ENCODE measurements at places on chromosomes 1 and 21.

DNA sequence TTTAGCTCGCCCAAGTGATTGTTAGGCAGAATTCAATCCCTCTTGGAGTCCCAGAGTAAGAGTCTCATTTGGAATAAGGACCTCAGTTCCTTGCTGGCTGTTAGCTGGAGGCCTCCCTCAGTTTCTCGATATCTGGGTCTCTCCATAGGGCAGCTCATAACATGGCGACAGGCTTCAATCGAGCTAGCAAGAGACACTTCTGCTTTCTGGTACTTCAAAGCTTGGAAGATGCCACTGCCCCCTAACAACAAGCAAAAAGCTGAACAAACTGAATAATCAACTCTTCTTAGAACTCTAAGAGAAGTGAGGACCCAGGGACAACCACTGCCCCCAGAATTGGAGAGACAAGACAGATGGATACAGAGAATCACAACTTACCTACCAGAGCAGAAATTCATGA is 86.2 kb downstream of the TEX35 start:
- no peak for DNase-seq

- no peak for DNase-seq
Observed at GRCh38 chr1:77218477-77219165, 609 bp downstream of the PIGK start.

- no peak for DNase-seq
Observed at GRCh38 chr1:33301273-33301984, 19.5 kb downstream of the A3GALT2 start.

- no peak for DNase-seq
Observed at GRCh38 chr1:213464786-213465460, 413.9 kb downstream of the RPS6KC1 start.

DNA sequence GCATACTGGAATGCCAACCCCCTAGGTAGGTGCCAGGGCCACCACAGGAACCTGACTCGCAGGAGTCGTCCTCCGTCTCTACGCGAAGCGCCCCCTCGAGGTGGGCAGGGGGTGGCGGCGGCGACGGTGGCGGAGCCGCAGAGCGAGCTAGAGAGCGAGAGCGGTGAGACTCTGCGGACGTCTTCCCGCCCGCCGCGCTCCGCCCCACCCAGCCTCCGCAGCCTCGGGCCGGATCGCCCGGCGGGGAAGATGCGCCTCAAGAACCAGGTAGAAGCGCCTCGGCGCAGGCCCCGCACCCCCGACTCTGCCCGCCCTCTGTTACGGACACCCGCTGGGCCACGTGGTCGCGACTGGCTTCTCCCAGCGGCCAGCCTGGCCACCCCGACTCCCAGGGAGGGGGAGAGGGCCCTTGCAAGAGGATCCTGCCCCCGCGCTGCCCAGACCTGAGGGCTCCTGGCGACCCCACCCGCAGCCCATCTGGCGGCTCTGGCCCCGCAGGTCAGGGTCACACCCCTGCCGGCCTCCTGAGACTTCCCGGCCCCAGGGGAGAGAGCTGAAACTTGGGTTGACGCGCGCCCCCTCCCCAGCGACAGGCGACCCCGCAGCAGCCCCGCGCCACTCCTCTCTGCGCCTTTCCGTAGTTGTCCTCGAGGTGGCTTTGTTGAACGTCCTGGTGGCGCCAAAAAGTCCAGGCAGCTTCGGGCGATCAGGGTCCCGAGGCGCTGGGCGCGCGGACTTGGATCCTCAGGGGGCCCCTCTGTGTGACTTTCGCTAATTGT is 24.4 kb upstream of the AGBL4 start:
- DNase-seq, result no peak

GRCh38 chr21:39705849-39706248 is 39.1 kb upstream of the IGSF5 start:
- DNase-seq, result no peak

- no peak for DNase-seq
Observed at GRCh38 chr1:214224611-214225354, 56.2 kb upstream of the SMYD2 start.

DNA sequence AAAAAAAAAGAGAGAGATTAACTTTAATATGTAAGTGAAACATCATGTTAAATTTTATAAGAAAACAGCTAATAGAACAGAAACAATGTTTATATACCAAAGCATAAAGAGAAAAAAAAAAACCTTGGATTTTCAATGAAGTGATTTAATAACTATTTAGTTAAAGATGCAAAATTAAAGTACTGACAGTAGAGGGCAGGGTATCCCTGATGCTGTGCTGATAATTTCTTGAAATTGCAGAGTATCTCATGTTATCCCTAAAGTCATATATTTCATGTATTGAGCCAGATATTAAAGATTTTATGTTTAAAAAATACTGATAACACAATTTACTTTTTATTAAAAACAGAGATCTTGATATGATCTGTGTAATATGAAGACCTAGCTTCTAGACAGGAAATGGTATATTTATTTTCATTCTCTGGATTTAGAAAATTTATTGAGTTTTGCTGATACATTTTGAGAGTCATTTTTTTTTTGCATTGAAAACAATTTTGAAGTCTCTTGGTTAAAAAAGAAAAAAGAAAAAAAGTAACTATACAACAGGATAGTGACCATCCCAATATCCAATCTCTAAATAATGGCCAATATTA is 273.2 kb downstream of the USP25 start:
- no peak for DNase-seq

DNA sequence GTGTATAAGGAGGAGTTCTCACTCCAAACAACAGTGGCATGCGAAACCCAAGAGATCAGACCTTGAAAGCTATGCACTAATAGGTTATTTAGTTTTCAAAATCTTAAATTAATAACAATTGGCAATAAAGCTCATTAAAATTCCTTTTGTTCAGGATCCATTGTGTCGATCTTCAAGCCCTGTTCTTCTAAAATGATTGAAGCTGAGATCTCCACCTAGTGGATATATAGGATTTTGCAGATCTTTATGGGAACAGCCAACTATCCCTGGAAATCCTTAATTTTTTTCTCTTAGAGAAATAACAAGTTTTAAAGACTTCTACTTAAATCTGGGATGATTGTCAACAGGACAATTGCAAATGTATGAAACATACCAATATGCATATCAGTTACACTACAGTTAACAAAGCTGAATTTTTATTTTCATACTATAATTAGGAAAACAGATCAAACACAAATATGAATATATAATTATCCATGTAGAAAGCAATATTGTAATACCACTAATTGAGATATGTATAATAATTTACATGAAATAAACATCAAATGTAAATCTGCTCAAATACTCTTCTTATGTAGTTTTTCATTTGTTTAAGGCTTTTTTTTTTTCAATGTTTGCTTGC is 43.3 kb downstream of the LRRC53 start:
- no peak for DNase-seq

GRCh38 chr1:15649937-15650336 is 32.7 kb downstream of the DDI2 start:
- no peak for DNase-seq

GRCh38 chr1:60833173-60833572 is 249.2 kb upstream of the NFIA start:
- no peak for DNase-seq

DNA sequence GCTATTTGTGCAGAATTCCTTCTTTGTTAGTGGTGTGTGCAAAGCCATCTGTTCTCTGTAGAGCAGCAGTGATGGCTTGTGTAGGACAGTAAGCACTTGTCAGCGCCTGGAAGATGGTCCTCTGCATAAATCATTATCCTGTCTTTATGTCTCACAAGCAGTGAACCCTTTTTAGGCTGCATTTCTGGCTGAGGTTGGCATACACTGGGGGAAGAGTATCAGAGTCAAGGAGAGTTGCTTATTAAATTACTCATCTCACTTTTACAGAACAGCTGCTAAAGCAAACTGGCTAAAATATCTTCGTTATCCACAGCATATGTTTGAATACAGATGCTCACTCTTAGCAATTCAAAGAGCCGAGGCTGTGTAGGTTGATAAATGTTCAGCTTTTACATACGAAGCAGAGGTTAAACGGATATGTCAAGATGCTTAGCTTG is 54.6 kb upstream of the NCAM2 start:
- no peak for DNase-seq

DNA sequence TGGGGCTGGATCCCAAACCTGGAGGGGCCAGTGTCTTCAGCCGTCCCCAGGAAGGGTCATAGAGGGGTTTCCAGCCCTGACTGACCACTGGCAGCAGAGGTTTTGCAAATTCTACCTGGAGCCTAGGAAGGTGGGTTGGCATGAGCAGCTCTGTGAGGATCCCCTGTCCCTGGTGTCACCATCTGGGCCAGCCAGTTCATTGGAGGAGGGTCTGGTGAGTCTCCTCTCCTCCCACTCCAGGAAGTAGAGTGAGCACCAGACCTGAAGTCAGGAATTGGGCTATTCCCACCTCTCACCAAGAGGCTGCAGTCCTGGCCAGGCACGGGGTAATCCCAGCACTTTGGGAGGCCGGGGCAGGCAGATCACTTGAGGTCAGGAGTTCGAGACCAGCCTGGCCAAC is 57.4 kb downstream of the UBIAD1 start:
- DNase-seq, result no peak

- no peak for DNase-seq
Observed at GRCh38 chr1:91160363-91161075, 138.7 kb upstream of the ZNF644 start.

- DNase-seq, result no peak
Observed at GRCh38 chr1:113090051-113090450, 17.1 kb downstream of the LRIG2 start.

DNA sequence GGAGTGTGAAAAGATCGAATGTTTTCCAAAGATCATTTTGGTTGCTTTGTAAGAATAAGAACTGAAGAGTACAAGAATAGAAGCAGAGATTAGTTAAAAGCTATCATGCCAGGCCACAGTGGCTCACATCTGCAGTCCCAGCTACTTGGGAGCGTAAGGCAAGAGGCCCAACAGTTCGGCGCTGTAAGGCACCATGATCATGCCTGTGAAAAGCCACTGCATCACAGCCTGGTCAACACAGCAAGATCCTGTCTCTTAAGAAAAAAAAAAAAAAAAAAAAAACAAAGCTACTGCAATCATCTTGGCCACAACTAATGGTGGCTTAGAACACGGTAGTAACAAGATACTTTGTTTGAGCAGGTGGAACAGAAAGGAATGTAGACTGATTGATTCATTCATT is 116.2 kb downstream of the EIF4G3 start:
- DNase-seq, result no peak

DNA sequence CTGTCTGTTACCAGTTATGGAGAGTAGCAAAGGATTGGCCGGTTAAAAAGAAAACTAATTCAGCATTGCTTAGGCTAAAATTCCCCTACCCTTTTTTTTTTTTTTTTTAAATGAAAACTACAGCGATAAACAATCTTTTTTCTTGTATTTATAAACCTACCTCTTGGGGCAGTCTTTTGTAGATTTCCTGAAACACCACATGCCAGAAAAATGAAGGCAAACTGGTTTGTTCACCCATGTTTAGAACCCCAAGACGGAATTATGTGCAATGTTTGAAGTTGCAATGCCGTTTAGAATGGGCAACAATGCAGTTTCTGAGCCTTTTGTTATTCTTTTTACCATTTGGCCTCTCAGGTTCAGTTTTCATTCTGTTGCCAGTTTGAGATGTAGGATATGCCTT is 59.1 kb downstream of the PRDM2 start:
- no peak for DNase-seq

- DNase-seq, result no peak
Observed at GRCh38 chr1:119743308-119743707, 25.4 kb downstream of the HMGCS2 start.

DNA sequence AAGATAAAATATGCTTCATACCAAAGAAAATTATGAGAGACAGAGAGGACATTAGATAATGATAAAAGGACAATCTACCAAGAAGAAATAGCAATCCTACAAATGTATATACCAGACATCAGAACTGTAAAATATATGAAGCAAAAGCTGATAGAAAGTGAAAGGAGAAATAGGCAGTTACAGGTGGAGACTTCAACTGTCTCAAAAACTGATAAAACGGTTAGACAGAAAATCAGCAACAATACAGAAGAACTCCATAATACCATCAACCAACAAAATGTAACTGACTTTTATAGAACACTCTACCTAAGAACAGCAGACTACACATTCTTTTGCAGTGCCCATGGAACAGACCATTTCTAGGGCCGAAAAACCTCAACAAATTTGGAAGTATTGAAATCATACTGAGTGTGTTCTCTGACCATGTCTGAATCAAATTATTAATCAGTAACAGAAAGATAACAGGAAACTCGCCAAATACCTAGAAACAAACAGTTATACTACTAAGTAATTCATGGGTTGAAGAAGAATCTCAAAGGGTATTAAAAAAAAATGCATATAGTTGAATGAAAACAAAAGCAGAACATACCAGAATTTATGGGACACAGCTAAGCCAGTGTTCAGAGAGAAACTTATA is 132.1 kb downstream of the RPS6KC1 start:
- no peak for DNase-seq

Data from GM12878 (cell line).